ENCODE measurements at places on chromosomes 5 and 9. TPM values are rescaled to one million over a fixed set of nuclear protein-coding genes. Genes with fewer than 3 reads are reported as not detected.
A peak's percentile ranks its signal among the peaks of the same experiment; 100 is the strongest.

The OTP gene
- not detected for total RNA-seq

GRCh38 chr9:112872019-112872418 is 18.7 kb downstream of the SLC46A2 start:
- no peaks in the 10 kb centered on the region for H3K36me3 ChIP-seq
- H3K27me3 ChIP-seq = no peaks in the 10 kb centered on the region
- DNase-seq = no peak
- no peak overlapping the region for H3K4me3 ChIP-seq
- no peaks in the 10 kb centered on the region for H3K4me1 ChIP-seq
- H3K27ac ChIP-seq = no peak overlapping the region

DNA sequence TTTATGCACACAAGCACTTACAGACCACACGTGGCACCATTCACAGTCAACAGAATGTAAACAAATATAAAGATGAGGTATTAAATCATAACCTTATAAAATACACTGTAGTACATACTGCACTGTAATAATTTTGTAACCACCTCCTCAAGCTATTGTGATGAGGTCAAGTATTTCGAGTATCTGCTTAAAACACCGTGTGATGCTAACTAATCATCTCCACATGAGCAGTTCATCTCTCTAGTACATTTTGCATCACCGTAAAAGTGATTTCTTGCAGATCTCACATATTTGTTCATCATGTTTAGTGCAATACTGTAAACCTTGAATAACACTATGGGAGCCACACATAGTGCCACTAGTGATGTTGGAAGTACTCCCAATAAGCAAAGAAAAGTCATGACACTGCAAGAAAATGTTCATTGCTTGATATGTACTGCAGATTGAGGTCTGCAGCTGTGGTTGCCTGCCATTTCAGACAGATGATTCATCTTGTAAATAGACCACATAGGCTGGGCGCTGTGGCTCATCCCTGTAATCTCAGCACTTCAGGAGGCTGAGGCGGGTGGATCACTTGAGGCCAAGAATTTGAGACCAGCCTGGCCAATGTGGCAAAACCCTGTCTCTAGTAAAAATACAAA is 44.3 kb downstream of the FOXB2 start:
- H3K27me3 ChIP-seq = peaks cover 25% of the 10 kb centered on the region
- no peak overlapping the region for H3K27ac ChIP-seq
- H3K4me1 ChIP-seq = no peaks in the 10 kb centered on the region
- no peak for DNase-seq

- H3K27ac ChIP-seq = no peak overlapping the region
- H3K36me3 ChIP-seq = no peaks in the 10 kb centered on the region
- no peak for DNase-seq
- no peaks in the 10 kb centered on the region for H3K4me1 ChIP-seq
- H3K4me3 ChIP-seq = no peak overlapping the region
Measured at GRCh38 chr5:168929656-168930055, 350.5 kb upstream of the PANK3 start.

DNA sequence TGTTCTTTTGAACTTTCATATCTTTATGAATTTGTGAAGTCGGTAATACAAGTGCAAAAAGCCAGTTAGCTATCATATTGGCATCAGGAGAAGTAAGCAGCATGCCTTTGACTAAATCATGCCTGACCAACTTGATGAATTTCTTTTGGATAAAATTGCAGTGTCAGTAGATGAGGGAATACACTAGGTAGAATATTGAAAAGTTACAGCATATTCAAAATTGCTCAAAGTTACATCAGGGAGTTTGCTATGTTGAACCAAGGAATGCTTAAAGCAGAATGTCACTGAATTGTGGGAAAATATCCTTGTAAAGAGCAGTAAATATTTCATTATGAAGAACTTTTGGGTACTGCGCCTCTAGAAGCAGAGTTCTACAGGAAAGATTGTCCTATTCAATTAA is 87.1 kb upstream of the TLX3 start:
- no peak for DNase-seq
- no peak overlapping the region for H3K27ac ChIP-seq
- no peaks in the 10 kb centered on the region for H3K4me1 ChIP-seq
- no peak overlapping the region for H3K4me3 ChIP-seq
- no peaks in the 10 kb centered on the region for H3K36me3 ChIP-seq

The LCN6 gene
- total RNA-seq = not detected

The FAM240B gene
- total RNA-seq = not detected

DNA sequence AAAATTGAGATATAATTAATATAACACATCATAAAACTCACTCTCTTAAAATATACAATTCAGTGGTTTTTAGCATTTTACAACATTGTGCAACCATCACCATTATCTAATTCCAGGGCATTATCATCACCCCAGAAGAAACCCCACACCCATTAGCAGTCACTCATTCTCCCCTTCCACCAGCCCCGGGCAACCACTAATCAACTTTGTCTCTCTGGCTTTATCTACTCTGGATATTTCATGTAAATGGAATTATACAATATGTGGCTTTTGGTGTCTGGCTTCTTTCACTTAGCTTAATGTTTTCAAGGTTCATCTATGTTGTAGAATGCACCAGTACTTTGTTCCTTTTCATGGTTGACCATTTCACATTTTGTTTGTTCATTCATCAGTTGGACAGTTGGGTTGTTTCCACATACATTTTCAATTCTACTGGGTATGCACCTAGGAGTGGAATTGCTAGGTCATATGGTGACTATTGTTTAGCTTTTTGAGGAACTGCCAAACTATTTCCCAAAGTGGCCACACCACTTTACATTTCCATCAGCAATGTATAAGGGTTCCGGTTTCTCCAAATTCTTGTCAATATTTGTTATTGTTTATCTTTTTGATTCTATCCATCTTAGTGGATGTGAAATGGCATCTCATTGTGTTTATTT is 62.4 kb downstream of the MARCHF3 start:
- no peaks in the 10 kb centered on the region for H3K36me3 ChIP-seq
- DNase-seq = no peak
- no peaks in the 10 kb centered on the region for H3K4me1 ChIP-seq
- no peak overlapping the region for H3K27ac ChIP-seq
- H3K27me3 ChIP-seq = no peaks in the 10 kb centered on the region

- no peaks in the 10 kb centered on the region for H3K36me3 ChIP-seq
- H3K27me3 ChIP-seq = no peaks in the 10 kb centered on the region
- H3K4me1 ChIP-seq = peaks cover 44% of the 10 kb centered on the region
- DNase-seq = peak; percentile 88
Measured at GRCh38 chr9:129334105-129334935, 156.3 kb upstream of the IER5L start.

DNA sequence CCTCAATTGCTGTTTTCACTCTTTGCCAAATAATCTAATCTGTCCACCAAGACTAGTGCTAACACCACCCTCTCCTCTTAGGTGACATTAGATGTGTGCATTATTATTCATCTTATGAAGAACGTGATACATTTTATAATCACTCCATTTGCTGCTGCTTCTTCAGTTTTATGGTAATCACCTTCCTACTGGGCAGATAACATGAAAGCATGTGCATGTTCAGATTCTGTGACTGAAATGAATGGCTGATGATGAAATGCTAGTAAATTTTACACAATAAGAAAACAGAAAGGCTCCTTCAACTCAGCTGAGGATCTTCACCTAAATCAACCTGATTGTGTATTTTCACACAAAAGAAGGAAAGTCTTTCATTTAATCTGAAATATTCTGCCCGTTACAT is 577.6 kb downstream of the CSNK1G3 start:
- no peak overlapping the region for H3K4me3 ChIP-seq
- H3K27me3 ChIP-seq = no peaks in the 10 kb centered on the region
- no peak for DNase-seq

DNA sequence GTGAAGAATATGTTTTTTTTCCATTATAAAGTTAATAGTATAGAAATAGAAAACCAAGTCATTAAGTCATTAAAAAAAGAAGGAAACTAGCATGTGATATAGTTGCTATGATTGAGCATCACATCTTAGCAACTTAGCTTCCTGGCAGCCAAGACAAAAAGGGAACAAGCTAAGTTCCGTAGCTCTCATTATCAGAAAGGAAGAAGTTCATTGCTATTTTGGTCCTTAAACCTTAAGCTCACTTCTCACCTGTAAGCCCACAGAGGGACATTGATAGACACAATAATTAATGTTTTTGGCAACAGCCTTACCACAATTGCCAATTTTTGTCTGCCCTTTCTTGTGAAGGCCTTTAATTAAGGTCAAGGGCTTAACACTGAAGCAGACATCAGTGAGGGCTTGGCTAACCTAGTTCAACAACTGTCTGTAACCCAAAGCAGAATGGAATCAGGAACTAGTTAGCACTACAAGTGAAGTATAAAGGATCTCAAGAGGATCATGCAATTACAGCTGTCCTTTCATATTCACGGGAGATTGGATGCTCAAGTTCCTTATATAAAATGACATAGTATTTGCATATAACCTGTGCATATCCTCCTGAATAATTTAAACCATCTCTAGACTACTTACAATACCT is 24.0 kb upstream of the KLF4 start:
- DNase-seq = no peak
- no peaks in the 10 kb centered on the region for H3K36me3 ChIP-seq
- H3K27ac ChIP-seq = no peak overlapping the region

DNA sequence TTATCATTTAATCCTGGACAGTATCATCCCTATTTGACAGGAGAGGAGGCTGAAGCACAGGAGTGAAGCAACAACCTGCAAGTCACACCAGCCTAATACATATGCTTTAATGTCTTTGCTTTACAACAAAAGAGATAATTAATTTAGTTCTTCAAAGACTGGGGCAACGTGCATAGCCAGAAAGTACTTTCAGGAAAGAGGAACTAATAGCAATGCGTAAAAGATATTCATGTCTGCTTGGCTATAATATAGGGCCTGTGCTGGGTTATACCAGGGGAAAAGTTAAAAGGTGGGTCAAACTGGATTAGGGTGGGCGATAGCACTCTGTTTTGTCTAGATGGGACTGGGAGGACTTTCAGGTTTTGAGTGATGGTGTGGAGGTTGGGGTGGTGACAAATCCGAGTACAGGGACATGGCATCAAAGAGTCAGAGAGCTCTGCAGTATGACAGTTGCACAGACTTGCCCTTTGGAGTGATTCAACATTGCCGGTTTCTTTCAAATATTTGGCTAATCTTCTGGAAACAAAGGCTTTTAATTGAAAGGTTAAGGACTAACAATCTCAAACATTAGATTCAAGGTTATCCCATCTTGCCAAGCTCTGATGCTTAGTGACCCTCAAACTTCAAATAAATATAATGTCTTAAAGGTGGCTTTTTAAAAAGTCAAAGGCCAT is 11.9 kb downstream of the DAB2 start:
- H3K27me3 ChIP-seq = no peaks in the 10 kb centered on the region
- no peak overlapping the region for H3K4me3 ChIP-seq
- DNase-seq = no peak

GRCh38 chr5:180832638-180833068 is 28.4 kb downstream of the ZFP62 start:
- no peaks in the 10 kb centered on the region for H3K4me1 ChIP-seq
- H3K27me3 ChIP-seq = no peaks in the 10 kb centered on the region
- no peak overlapping the region for H3K27ac ChIP-seq
- no peak overlapping the region for H3K4me3 ChIP-seq
- peaks cover 9% of the 10 kb centered on the region for H3K36me3 ChIP-seq

DNA sequence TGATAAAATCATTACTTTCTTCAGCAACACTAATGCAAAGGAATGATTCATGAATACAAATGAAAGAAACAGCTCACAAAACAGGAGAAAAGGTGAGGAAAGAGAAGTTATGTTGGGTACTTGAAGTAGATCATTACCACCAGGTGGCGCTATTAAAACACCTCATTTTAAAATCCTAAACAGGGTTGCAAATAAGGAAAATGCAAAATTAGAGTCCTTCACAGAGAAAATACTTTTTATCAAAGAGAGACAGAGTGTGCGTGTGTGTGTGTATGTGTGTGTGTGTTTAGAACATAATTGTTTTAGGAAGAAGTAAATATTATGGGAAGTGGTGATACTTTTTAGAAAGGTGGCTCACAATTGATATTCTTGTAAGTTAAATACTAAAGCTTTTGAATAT is 49.5 kb upstream of the CD180 start:
- peak overlapping the region; percentile 98 for H3K27ac ChIP-seq
- peaks cover 65% of the 10 kb centered on the region for H3K4me1 ChIP-seq
- H3K4me3 ChIP-seq = no peak overlapping the region
- H3K36me3 ChIP-seq = no peaks in the 10 kb centered on the region
- no peaks in the 10 kb centered on the region for H3K27me3 ChIP-seq

GRCh38 chr5:2149195-2149539 is 266.4 kb upstream of the IRX4 start:
- H3K27me3 ChIP-seq = no peaks in the 10 kb centered on the region
- no peak for DNase-seq
- H3K4me3 ChIP-seq = no peak overlapping the region

The PRR16 gene
- total RNA-seq = not detected
